ENCODE measurements at places on chromosomes 12 and 14. TPM values are rescaled to one million over a fixed set of nuclear protein-coding genes. Genes with fewer than 3 reads are reported as not detected.

RNFT2 gene
- 2.8 TPM for total RNA-seq

ADCY4 gene
- 11.3 TPM for total RNA-seq

GPX2 gene
- total RNA-seq, result not detected

TCL1B gene
- not detected for total RNA-seq

INHBC gene
- total RNA-seq, result not detected

LRP1 gene
- 148 TPM for total RNA-seq

NTN4 gene
- 46.5 TPM for total RNA-seq

SERPINA12 gene
- not detected for total RNA-seq

STYX gene
- 10.7 TPM for total RNA-seq

TNS2 gene
- total RNA-seq, result 190 TPM

CIROP gene
- not detected for total RNA-seq

TRIM9 gene
- 2.8 TPM for total RNA-seq

TMEM229B gene
- total RNA-seq, result 2.2 TPM

SERPINA10 gene
- not detected for total RNA-seq

CCDC92 gene
- 45.0 TPM for total RNA-seq

LMO3 gene
- total RNA-seq, result 4.5 TPM

LAG3 gene
- total RNA-seq, result 21.8 TPM

All from ovary (tissue), 10 donors.